Activated CD4-positive, alpha-beta T cell treated with anti-CD3 and anti-CD28 coated beads, Interleukin-2, amount 10 ng/mL, durations not matched to agents 24 days and 14 days (primary cell): ENCODE measurements at places on chromosomes 1 and 21. TPM values are rescaled to one million over a fixed set of nuclear protein-coding genes. Genes with fewer than 3 reads are reported as not detected.

ATP1B1 gene
- total RNA-seq = 12.5 and 15.3 TPM in 2 replicates

DMBX1 gene
- 0.07 TPM in 1 of 2 replicates, not detected in the other for total RNA-seq

DIRAS3 gene
- not detected in 2 replicates for total RNA-seq

TMPRSS15 gene
- not detected in 2 replicates for total RNA-seq

AMIGO1 gene
- total RNA-seq = 1.1 TPM in 2 replicates

F3 gene
- 0.07 and 0.33 TPM in 2 replicates for total RNA-seq

FCGR1A gene
- not detected in 2 replicates for total RNA-seq

SPRR2G gene
- total RNA-seq = not detected in 2 replicates

FLG gene
- not detected in 2 replicates for total RNA-seq

FBXO2 gene
- 0.76 and 1.0 TPM in 2 replicates for total RNA-seq

KRTAP19-2 gene
- total RNA-seq = not detected in 2 replicates

OR6F1 gene
- total RNA-seq = not detected in 2 replicates

CFAP74 gene
- not detected in 2 replicates for total RNA-seq

CRABP2 gene
- total RNA-seq = 0.62 and 1.4 TPM in 2 replicates

SELP gene
- total RNA-seq = 0.14 TPM in 1 of 2 replicates, not detected in the other

TMEM9 gene
- 11.3 and 13.5 TPM in 2 replicates for total RNA-seq

PDC gene
- total RNA-seq = not detected in 2 replicates

SPRR5 gene
- total RNA-seq = not detected in 2 replicates

ADCY10 gene
- total RNA-seq = 0.09 and 0.19 TPM in 2 replicates

HSD11B1 gene
- 15.1 TPM in 2 replicates for total RNA-seq

SPRR2E gene
- total RNA-seq = not detected in 2 replicates

SUSD4 gene
- not detected in 2 replicates for total RNA-seq

CR2 gene
- total RNA-seq = 0.24 TPM in 1 of 2 replicates, not detected in the other

CRYZL1 gene
- 26.3 and 34.8 TPM in 2 replicates for total RNA-seq

TMOD4 gene
- total RNA-seq = 1.3 and 1.8 TPM in 2 replicates

TCHH gene
- not detected in 2 replicates for total RNA-seq

IGSF5 gene
- total RNA-seq = not detected in 2 replicates

VSIG8 gene
- total RNA-seq = not detected in 2 replicates

CD5L gene
- not detected in 2 replicates for total RNA-seq

SPATA46 gene
- not detected in 2 replicates for total RNA-seq

FALEC gene
- not detected in 2 replicates for total RNA-seq

SHISAL2A gene
- total RNA-seq = 4.8 and 5.0 TPM in 2 replicates

CCDC181 gene
- 0.09 TPM in 1 of 2 replicates, not detected in the other for total RNA-seq

OLFM3 gene
- not detected in 2 replicates for total RNA-seq

NPHS2 gene
- total RNA-seq = not detected in 2 replicates

VAV3 gene
- 5.5 TPM in 2 replicates for total RNA-seq
